Neural progenitor cell (in vitro differentiated cells): ENCODE measurements at places on chromosomes 11 and 22. TPM values are rescaled to one million over a fixed set of nuclear protein-coding genes. Genes with fewer than 3 reads are reported as not detected.

Gene FXYD2
- total RNA-seq = 1.7 and 1.9 TPM in 2 replicates

Gene VPS51
- total RNA-seq = 80.4 and 252 TPM in 2 replicates

GRCh38 chr11:77406396-77406795 lies 67.5 kb downstream of the PAK1 start:
- no peak for DNase-seq

GRCh38 chr11:117230286-117230961 lies 1.4 kb downstream of the PCSK7 start:
- no peak for DNase-seq

GRCh38 chr11:69888483-69889181 lies 69.4 kb upstream of the FGF3 start:
- peak; percentile 83 for DNase-seq

GRCh38 chr11:14551380-14551779 lies 31.2 kb upstream of the PSMA1 start:
- DNase-seq = no peak

DNA sequence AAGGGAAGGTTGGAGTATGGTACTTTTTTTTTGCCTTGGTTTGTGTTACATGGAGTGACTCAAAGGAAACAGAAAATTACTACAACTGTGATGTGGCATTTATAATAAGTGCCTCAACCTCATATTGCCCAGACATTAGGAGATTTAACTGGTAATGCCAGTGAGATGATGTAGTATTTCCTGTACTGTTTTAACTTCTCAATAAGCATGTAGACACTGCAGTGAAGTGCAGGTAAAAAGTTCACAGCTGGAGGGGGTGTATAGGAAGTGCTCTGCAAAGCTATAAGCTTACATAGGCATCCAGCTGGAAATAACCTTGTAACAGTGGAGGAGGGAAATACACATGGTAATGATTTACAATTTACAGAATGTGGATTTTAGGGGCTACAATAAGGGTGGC lies 138.2 kb upstream of the MTMR2 start:
- no peak for DNase-seq
